Activated T-cell treated with anti-CD3 and anti-CD28 coated beads for 24 hours (primary cell): ENCODE measurements at places on chromosomes 1 and 21.

- no peak for DNase-seq
Observed at GRCh38 chr1:50667272-50667671, 244.0 kb upstream of the DMRTA2 start.

DNA sequence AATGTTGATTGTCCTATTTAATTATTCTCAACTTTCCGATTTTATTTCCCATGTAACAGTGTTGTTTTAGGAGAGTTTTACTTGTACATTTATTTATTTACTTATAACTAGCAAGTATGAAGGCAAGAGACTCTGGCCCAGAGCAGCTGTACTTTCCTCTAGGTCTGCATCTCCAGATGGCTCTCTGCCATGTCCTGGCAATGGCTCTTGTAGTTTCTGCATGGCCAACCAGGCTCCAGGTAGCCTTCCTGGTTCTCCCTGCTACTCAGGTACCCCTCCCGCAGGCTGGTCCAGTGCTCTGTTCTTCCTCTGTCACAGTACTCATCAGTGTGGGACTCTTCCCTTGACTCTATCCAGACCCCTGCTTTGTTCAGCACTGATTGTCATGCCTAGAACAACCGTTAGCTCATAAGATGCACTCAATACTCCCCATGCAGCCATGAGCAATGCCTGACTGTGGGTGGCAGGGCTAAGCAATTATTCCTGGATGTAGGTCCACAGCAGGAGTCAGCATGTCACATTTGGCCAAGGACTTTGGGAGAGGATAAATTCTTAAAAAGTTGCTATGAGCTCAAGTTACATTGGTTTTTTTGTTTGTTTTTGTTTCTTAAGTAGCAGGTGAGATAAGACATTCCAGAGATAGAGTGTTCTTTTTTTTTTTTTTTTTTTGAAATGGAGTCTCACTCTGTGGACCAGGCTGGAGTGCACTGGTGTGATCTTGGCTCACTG lies 10.9 kb upstream of the IL20 start:
- DNase-seq: no peak

DNA sequence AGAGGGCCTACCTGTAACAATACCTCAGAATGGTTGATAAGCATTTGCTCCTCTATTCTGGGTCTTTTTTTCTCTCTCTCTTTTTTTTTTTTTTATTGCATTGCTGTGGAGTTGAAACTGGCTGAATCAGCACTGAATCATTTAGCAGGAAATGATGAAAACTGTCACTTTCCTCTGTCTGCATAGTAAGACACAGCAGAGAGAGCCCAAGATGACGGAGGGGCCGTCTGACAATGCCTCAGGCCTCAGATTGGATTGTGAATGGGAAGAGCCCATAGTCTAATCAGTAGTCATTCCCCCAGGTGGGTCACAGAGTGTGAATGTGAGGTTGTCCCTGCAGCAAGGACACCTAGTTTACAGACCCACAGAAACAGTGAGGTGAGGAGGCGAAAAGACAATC lies 193.2 kb upstream of the PLXNA2 start:
- no peak for DNase-seq

- DNase-seq: no peak
Observed at GRCh38 chr1:9422321-9422720, 116.9 kb upstream of the SLC25A33 start.

GRCh38 chr1:37068260-37068659 lies 33.9 kb upstream of the GRIK3 start:
- no peak for DNase-seq

DNA sequence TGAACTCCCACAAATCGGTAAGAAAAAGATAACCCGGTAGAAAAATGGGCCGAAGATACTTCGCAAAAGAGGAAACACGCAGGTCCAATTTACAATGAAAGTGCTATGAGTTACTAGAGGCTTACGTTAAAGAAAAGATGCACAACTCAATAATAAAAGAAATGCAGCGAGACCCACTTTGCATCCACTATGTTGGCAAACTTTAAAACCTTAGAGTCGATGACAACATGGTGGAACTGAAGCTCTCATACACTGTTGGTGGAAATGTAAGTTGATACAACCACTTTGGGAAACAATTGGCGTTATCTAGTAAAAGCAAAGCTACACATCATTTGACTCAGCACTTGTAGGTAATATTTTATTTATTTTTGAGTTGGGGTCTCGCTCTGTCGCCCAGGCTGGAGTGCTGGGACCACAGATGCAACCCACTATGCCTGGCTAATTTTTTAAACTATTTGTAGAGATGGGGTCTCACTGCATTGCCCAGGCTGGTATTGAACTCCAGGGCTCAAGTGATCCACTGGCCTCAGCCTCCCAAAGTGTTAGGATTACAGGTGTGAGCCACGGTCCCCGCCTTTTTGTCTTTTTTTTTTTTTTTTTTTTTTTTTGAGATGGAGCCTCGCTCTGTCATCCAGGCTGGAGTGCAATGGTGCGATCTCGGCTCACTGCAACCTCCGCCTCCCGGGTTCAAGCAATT lies 696 bp upstream of the GPATCH3 start:
- no peak for DNase-seq

GRCh38 chr1:102435483-102435882 lies 438.8 kb upstream of the OLFM3 start:
- DNase-seq: no peak

GRCh38 chr1:38941527-38942019 lies at the start of gene RHBDL2:
Gene RHBDL2, minus strand, starts transcription at chr1:38941830. Its CDS starts 22,618 bp downstream, at chr1:38919212.
- DNase-seq: no peak
